ENCODE measurements at places on chromosomes 7 and 10. TPM values are rescaled to one million over a fixed set of nuclear protein-coding genes. Genes with fewer than 3 reads are reported as not detected.

The UCN3 gene
- total RNA-seq, result not detected

The ADAMTS14 gene
- total RNA-seq, result 0.30 TPM

The RHOBTB1 gene
- 15.8 TPM for total RNA-seq

The LEP gene
- not detected for total RNA-seq

The GRID2IP gene
- total RNA-seq, result 0.61 TPM

The SPDYE9 gene
- total RNA-seq, result not detected

The FRMPD2 gene
- total RNA-seq, result 0.26 TPM

- no peaks in the 10 kb centered on the region for H3K36me3 ChIP-seq
- H3K4me1 ChIP-seq, result no peaks in the 10 kb centered on the region
- H3K27ac ChIP-seq, result no peak overlapping the region
- H3K27me3 ChIP-seq, result no peaks in the 10 kb centered on the region
- DNase-seq, result no peak
Measured at GRCh38 chr7:87797395-87797794, 78.8 kb downstream of the SLC25A40 start.

- no peak overlapping the region for H3K4me3 ChIP-seq
- H3K4me1 ChIP-seq, result no peaks in the 10 kb centered on the region
- H3K27ac ChIP-seq, result no peak overlapping the region
- no peaks in the 10 kb centered on the region for H3K27me3 ChIP-seq
Measured at GRCh38 chr7:90931986-90932916, 332.0 kb upstream of the FZD1 start.

- no peak overlapping the region for H3K27ac ChIP-seq
- DNase-seq, result no peak
- no peaks in the 10 kb centered on the region for H3K36me3 ChIP-seq
- no peaks in the 10 kb centered on the region for H3K4me1 ChIP-seq
- H3K4me3 ChIP-seq, result no peak overlapping the region
- no peaks in the 10 kb centered on the region for H3K27me3 ChIP-seq
Measured at GRCh38 chr7:69062020-69062765, 536.1 kb upstream of the AUTS2 start.

- H3K36me3 ChIP-seq, result no peaks in the 10 kb centered on the region
- no peak overlapping the region for H3K4me3 ChIP-seq
- peaks cover 37% of the 10 kb centered on the region for H3K27me3 ChIP-seq
- H3K4me1 ChIP-seq, result no peaks in the 10 kb centered on the region
- no peak overlapping the region for H3K27ac ChIP-seq
Measured at GRCh38 chr7:2937701-2938513, 93.8 kb upstream of the GNA12 start.

GRCh38 chr10:119090968-119091367 is 10.4 kb upstream of the EIF3A start:
- no peak overlapping the region for H3K27ac ChIP-seq
- no peaks in the 10 kb centered on the region for H3K36me3 ChIP-seq
- peaks cover 4% of the 10 kb centered on the region for H3K4me1 ChIP-seq
- DNase-seq, result no peak
- H3K4me3 ChIP-seq, result no peak overlapping the region

DNA sequence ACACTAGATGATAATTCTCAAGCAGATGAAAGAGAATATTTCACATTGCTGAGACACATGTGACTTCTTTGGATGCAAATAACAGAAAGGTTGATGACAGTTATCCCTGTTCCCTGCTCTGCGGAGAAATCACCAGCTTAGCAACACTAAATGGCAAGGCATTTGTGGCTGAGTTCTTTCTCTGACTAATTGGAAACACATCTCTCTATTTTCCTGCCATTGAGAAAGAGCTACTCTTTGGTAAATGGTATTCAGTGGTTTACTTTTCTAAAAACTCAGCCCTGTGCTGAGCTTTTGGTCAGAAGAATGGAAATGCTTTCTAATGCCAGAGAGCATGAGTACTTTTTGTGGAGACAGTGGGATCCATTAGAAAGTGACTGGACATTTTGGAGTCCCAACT is 771.4 kb downstream of the LRMDA start:
- no peaks in the 10 kb centered on the region for H3K27me3 ChIP-seq
- peaks cover 9% of the 10 kb centered on the region for H3K4me1 ChIP-seq
- no peak for DNase-seq
- no peaks in the 10 kb centered on the region for H3K36me3 ChIP-seq

DNA sequence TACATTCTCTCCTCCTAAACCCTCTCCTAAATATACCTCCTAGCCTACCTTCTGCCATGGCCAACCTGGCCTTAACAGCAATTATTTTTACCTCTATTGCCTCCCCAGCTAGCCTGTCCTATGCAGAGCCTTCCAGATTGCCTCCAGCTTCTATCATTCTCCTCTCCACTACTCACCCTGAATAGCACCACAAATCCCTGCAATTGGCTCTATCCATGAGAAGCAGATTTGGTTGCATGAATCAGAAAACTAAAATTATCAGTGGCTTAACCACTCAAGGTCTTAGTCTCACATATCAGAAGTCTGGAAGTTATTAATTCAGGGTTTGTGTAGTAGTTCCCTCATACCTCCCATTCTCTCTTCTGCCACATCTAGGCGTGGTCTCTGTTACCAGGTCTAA is 120.3 kb upstream of the CACUL1 start:
- H3K27ac ChIP-seq, result no peak overlapping the region
- no peak overlapping the region for H3K4me3 ChIP-seq
- peaks cover 1% of the 10 kb centered on the region for H3K27me3 ChIP-seq
- H3K4me1 ChIP-seq, result peaks cover 15% of the 10 kb centered on the region
- DNase-seq, result no peak
- H3K36me3 ChIP-seq, result peaks cover 3% of the 10 kb centered on the region

DNA sequence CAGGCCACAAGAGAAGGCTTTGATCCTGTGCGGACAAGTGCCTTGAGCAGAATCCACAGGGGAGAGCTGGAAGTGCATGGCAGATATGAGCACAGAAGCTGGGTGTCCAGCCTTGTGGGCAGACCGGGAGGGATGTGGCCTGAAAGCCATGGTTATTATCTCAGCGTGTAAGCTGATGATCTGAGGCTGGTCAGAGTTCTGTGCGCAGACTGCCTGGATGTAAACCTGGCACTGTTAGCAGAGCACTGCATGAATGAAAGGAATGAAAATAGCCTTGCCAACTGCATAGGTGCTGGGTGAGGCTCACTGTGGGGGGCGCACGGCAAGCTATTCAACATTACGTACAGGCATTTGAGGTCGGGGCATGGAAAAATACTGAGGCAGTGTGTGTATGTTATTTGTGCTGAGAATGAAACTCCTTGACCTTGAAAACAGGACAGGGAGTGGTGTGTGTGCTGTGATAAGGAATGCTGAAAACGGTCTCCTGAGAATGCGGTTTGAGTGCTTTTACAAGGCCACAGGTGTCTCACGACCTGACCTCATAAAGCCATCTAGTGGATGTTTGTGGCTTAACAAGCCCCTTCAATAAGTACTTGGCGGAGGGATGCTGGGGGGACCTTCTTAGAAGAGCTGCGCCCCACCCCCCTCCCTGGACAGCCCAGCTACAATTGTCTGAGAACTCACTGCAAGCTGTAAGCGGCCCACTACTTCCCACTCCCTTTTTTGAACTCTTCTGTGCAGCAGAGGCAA is 18.7 kb downstream of the AKR1C1 start:
- H3K36me3 ChIP-seq, result peaks cover 8% of the 10 kb centered on the region
- peaks cover 8% of the 10 kb centered on the region for H3K4me1 ChIP-seq

DNA sequence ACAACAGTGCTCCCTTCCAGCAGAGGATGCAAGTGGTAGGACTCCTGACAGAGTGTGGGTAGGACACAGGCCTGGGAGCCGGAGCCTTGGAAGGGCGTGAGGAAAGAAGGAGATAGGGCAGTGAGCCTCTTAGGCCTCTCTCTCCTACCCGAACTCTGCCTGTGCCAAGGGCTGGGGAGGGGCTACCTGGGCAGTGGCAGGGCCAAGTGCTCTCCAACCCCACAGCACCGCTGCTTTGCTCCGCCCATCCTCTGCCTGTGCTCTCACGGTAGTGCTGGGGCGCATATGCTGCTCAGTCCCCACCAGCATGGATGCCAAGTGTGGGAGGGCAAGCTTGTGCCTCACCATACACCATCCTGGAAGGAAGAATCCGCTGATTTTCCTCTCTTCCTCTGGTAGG is 7.5 kb downstream of the FAM131B start:
- H3K36me3 ChIP-seq, result peaks cover 17% of the 10 kb centered on the region
- no peak overlapping the region for H3K4me3 ChIP-seq
- peaks cover 28% of the 10 kb centered on the region for H3K4me1 ChIP-seq

DNA sequence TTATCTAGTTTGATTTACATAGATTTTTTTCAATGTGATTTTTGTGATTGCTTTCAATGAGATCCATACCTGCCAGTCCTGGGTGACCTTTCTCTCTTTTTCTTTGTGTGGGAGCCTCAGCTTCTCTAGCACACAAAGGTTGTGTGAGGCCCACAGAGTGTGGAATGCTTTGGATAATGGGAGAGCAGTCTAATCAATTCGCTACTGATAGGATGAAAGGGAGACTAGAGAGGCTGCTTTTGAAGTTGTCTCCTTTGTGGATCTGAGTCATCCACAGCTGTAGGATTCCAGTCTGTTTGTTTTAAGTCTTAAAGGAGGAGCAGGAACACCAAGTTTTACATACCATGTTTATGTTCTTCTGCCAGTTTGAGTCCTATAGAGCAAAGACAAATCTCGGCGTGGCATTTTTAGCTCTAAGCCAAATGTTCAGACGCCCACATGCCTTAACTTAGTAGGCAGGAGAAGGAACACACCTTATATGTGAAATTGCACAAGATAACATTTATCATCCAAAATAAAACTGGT is 330.0 kb downstream of the ARL4A start:
- no peaks in the 10 kb centered on the region for H3K27me3 ChIP-seq
- H3K27ac ChIP-seq, result peak overlapping the region; percentile 98
- DNase-seq, result no peak
- H3K4me3 ChIP-seq, result peak overlapping the region; percentile 81
- peaks cover 82% of the 10 kb centered on the region for H3K4me1 ChIP-seq

- no peak overlapping the region for H3K4me3 ChIP-seq
- H3K4me1 ChIP-seq, result no peaks in the 10 kb centered on the region
- no peaks in the 10 kb centered on the region for H3K27me3 ChIP-seq
- DNase-seq, result no peak
Measured at GRCh38 chr7:96675548-96675947, 34.1 kb downstream of the SEM1 start.

GRCh38 chr7:47354071-47354470 is 227.8 kb downstream of the TNS3 start:
- H3K36me3 ChIP-seq, result no peaks in the 10 kb centered on the region
- H3K27ac ChIP-seq, result no peak overlapping the region
- H3K4me3 ChIP-seq, result no peak overlapping the region
- H3K27me3 ChIP-seq, result no peaks in the 10 kb centered on the region
- peaks cover 44% of the 10 kb centered on the region for H3K4me1 ChIP-seq

DNA sequence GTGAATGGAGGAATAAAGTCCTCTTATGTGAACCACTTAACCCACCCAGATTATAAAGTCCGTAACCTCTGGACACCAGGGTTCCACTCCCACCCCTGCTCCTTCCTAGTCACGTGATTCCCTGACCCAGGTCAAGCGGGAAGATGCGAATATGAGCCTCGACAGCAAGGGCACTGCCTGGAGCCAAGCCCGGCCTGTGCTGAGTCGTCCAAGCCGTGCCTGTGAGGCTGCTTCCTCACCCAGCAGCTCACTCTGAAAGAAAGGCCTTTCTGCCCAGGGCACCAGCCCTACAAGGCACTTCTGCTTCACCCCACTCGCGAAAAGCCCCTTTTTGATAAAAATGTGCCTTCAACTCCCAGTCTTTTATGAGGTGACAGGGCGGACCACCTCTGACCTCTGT is 85.8 kb downstream of the CYTH3 start:
- H3K4me1 ChIP-seq, result peaks cover 42% of the 10 kb centered on the region
- H3K4me3 ChIP-seq, result no peak overlapping the region
- peak overlapping the region; percentile 82 for H3K27ac ChIP-seq
- no peak for DNase-seq
- no peaks in the 10 kb centered on the region for H3K27me3 ChIP-seq
- peaks cover 4% of the 10 kb centered on the region for H3K36me3 ChIP-seq

DNA sequence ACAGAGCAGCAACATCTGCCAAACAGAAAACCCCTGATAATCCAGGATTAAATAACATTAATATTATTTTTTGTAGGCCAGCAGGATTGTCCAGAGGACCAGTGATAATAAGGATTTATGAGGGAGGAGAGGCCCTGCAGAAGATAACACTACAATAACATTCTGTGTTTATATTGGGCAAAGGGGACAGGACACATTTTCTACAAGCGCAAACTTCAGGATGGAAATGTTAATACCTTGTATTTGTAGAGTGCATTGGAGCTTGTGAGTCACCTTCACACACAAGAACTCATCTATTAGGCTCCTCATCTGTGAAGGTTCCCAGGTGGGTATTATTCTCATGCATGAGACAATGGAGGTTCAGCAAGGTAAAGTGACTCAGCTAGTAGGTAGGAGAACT is 51.0 kb downstream of the BAMBI start:
- H3K27ac ChIP-seq, result no peak overlapping the region
- peaks cover 11% of the 10 kb centered on the region for H3K4me1 ChIP-seq
- peaks cover 11% of the 10 kb centered on the region for H3K27me3 ChIP-seq
- DNase-seq, result no peak

DNA sequence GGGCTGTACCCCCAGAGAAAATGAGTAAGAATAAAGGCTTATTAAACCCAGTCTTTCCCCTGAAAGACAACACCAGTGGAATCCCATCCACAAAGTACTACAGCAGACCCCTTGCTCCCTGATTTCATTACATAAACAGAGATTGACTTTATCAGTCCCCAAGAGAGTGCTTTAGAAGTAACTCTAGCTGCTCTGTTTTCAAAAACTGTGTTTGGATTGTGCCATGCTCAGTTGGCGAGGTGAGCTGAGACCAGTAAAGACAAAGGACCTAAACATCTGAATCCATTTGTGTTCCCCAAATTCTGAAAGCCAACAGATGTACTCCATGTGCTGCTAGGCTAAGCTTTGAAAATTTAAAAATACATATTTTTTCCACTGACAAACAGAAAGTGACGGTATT is 127.0 kb downstream of the ATE1 start:
- H3K4me1 ChIP-seq, result peaks cover 15% of the 10 kb centered on the region
- H3K27ac ChIP-seq, result no peak overlapping the region
- no peak overlapping the region for H3K4me3 ChIP-seq
- DNase-seq, result no peak

- H3K4me1 ChIP-seq, result peaks cover 8% of the 10 kb centered on the region
- no peak overlapping the region for H3K4me3 ChIP-seq
- DNase-seq, result no peak
- no peaks in the 10 kb centered on the region for H3K36me3 ChIP-seq
Measured at GRCh38 chr10:109698882-109699664, 224.2 kb downstream of the XPNPEP1 start.

- no peak overlapping the region for H3K27ac ChIP-seq
- peaks cover 16% of the 10 kb centered on the region for H3K36me3 ChIP-seq
- DNase-seq, result no peak
- H3K4me1 ChIP-seq, result peaks cover 11% of the 10 kb centered on the region
Measured at GRCh38 chr7:43808410-43808809, 49.9 kb downstream of the BLVRA start.

GRCh38 chr7:131909151-131909768 is 352.8 kb upstream of the PODXL start:
- no peak overlapping the region for H3K4me3 ChIP-seq
- peaks cover 20% of the 10 kb centered on the region for H3K27me3 ChIP-seq
- no peaks in the 10 kb centered on the region for H3K36me3 ChIP-seq
- H3K4me1 ChIP-seq, result no peaks in the 10 kb centered on the region

Data from neural crest cell (in vitro differentiated cells).